ENCODE measurements at places on chromosomes 1 and 21.

DNA sequence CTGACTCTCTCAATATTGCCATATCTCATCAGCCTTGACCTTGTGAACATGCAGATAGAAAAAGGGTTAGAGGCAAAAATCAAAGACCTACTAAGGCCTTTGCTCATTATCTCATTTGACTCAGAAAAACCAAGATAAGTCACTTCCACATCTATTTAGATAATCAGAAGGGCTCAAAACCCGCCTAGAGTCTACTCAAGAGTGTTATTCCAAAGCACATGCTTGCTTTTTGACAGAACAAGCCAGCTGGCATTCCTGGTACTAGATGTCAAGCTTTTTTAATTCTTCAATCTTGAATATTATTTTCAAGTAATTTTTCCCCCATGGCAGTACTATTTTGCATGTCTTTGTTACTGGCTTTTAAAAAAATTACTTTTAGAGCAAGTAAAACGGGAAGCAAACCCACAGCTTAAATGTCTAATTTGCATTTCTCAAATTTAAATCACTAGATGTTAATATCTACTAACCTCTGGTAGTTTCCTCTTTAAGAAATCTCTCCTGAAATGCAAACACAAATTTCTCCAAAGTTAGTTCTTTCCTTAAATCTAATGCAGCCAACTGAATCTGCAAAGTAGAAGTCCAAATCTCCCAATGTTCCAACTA lies 51.5 kb downstream of the APP start:
- no peak for DNase-seq

DNA sequence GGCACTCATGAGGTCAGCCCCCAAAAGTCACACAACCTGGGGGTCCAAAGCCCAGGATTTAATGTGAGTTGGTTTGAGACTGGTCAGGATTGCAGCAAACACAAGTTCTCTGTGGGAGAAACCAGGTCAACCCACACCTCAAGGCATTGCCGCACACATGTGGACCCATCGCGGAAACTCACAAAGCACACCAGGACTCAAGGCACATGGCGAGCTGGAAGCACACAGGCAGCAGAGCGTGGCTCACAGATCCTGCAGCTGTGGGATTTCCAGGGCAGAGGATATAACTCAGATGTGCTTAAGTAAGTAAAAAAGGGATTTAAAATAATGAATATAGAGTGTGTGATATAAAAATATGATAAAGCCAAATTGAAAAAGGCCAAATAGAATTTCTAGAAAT lies 51.6 kb upstream of the ADARB1 start:
- no peak for DNase-seq

- no peak for DNase-seq
Measured at GRCh38 chr1:200673952-200674823, 4.5 kb upstream of the DDX59 start.

DNA sequence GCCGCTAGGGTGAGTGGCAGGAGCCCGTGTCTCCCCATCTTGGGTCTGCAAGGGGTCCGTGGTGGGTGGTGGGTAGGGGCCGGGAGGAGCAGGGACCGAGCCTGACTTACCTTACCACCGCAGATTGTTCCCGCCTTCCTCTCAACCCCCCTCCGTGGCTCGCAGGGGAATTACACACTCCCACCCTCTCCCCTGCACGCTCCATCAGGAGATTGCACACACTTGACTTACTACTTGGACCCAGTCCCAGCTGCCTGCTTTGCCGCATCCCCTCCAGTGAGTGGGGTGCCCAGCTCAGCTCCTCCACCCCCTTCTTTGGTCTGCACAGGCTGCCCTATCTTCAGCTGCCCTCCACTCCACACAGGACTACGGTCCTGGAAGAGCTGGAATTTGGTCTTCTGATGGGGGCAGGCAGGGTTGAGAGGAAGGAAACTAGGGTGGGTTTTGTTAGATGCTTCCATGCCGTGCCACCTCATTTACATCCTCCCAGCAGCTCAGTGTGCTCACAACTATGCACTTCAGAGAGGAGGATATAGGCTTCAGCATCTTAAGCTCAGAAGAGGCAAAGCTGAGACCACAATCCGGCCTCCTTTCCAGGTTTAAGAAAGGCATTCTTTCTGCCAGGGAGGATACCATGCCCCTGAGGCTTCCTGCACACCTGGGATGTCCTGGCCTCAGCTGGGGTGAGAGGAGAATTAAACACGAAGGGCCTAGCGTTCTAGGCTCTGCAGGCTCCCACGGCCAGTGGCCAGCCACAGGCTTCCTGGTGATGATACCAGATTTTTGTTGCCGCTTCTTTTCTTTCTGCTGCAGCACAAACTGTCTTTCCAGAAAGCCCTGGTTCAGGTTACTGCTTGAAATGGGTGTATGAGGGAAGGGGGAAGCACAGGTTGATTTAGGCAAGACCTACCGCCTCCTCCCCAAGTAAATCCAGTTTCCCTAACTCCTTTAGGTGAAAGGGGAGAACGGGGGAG lies 2.3 kb downstream of the KCNC4 start:
- no peak for DNase-seq

- no peak for DNase-seq
Measured at GRCh38 chr1:169052727-169053126, 53.8 kb upstream of the ATP1B1 start.

DNA sequence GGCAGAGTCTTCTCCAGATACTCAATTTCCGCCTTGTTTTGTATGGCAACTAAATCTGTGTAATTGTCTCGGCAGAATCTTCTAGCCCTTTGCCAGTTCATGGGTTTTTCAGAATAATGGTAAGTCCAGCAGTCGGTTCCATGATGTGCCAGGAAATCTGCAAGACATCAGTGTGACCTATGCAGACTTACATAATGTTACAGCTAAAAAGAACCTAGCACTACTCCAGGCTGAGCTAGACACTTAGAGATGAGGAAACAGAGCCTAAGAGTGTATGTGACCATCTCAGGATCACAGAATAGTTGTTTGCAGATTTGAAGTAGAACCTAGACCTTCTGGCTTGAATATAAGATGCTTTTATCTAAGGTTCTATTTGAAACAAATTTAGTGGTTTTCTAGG lies 2.8 kb downstream of the SELL start:
- DNase-seq = no peak

DNA sequence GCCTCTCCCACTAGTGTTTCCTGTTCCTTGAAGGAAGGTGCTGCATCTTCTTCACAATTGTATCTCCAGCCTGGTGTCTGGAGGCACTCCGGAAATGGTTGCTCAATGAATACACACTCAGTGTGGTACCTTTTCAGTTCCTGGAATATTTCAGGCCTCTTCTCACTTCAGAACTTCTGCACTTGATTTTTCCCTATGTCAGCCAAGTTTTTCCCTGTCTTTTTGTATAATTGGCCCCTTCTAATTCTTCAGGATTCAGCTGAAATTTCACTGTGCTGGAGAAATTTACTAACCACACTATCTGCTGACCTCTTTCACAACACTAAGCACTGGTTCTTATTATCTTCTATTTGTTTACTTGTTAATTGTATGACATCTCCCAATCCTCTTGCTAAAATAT lies 61.2 kb upstream of the MAP10 start:
- DNase-seq = no peak

GRCh38 chr1:214454569-214455396 lies 96.6 kb downstream of the PTPN14 start:
- DNase-seq = no peak

DNA sequence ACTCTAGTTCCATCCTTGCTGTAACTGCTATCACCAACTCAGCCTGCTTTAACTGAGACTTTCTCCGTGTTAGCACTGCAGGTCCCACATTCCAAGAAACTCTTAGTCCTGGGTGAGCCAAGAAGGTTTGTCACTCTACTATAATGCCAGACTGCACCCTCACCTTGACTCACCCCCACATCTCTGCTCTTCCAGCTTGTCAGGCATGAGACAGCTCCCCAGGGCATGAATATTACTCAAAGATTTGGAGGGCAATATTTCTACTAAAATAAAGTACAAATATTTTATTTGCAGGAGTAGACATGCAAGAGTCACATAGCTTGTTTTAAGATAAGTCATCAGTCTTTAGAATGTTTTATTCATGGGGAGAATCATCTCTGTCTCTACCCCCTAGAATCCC lies 110.2 kb downstream of the MATN1 start:
- no peak for DNase-seq

DNA sequence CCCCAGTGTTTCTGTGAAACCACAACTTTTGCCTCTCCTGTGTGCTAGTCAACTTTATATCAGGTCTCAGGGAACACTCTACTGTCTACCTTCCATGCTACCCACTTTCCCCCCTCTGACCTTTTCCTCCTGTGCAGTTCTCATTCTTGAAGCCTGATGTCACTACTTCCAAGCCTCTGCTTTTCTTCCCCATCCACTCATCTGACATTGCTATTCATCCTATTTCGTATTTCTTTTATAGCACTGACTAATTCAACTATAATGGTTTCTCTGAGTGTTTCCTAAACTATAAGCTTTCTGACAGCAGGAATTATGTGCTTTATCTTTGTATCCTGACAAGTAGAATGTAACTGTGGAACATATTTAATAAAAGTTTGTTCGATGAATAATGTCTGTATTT lies 18.2 kb upstream of the DPH5 start:
- no peak for DNase-seq

DNA sequence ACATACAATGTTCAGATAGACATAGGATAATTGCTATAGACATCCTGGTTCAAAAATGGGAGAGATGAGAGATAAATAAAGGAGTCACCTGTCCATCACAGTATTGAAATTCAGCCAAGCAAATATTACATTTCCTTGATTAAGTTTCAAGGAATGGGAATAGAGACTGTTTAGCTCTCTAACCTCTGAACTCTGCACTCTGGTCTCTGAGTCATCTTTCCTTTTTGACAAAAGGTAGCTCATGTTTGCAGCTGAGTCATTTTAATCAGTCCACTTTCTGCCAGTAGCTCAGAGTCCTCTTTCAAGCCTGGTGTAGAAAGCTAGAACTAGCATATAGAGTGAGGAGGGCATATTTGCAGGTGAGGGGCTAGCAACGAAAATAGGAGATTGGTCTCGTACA lies 51.4 kb upstream of the GJA8 start:
- no peak for DNase-seq

GRCh38 chr1:81654657-81655056 lies 146.1 kb upstream of the ADGRL2 start:
- no peak for DNase-seq

GRCh38 chr21:42269386-42269785 lies 45.8 kb downstream of the TFF3 start:
- no peak for DNase-seq

DNA sequence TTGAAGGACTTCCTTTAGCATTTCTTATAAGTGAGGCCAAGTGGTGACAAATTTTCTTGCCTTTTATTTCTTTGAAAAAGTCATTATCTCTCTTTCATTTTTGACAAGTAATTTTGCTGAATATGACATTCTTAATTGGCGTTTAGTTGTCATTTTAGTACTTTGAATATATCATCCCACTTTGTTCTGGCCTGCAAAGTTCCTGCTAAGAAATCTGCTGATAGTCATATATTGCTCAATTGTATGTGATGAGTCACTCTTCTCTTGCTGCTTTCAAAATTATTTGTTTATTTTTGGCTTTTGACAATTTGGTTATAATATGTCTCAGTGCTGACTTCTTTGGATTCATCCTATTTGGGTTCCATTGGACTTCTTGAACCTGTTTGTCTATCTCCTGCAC lies 312.6 kb downstream of the DUSP10 start:
- DNase-seq = no peak

DNA sequence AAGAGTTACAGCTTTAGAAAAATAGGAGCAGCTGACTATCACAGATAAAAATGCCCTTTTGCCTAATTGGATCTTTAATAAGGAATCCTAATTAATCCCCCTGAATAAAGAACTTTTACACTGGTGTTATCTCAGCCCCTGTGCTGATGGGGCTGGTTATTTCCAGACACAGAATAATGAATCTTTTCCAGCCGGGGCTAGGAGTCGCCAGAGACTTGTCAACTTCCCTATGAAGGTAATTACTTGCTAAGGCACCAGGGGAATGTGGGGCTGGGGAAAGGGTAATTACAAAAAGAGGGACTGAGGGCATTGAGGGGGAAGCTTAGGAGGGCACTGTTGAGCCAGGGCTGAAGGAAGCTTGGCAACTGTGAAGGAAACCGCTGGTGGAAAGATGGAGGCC lies 34.5 kb downstream of the HMGB4 start:
- no peak for DNase-seq

DNA sequence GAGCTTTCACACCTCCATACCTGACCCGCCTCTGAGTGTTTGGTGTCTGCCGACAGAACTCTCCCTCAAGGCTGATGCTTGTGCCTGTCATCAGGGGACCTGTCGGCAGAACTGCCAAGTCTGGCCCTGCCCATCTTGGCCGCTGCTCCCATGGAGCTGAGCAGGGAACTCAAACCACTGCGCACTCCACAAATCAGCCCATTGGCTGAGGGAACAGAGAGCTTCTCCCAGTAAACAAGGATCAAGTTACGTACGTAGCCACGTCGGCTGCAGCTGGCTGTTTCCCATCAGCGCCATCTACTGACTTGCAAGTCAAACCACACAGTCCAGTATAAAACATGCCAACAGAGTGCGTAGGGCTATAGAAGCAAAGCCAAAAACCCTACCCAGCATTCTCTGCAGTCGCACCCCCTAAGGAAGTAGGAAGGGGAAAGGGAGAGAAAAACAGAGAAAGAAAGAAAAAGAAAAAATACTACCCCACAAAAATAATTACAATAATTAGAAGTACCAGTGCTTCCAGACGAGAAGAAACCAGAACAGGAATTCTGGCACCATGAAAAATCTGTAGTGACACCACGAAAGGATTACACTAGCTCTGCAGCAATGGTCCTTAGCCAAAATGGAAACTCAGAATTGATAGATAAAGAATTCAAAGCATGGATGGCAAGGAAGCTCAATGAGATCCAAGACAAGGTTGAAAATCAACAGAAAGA lies 13.1 kb downstream of the KRTAP13-1 start:
- DNase-seq = no peak

DNA sequence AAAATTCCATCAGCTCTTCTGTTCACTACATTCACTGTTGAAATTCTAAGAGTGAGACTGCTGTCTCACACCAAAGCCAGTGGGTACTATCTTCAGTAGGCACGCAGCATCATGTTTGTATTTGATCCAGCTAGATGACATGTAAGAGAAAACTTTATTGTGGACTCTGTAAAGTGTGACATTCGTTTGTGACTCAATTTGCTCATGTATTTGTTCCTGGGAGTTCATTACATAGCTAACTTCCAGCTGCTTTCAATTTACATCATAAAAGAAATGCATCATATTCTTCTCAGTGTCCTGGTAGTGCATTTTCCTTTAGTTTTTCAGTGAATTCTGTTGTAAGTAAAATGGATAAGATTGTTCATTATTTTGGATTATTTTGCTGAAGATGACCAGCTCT lies 31.4 kb downstream of the CTH start:
- DNase-seq = no peak

DNA sequence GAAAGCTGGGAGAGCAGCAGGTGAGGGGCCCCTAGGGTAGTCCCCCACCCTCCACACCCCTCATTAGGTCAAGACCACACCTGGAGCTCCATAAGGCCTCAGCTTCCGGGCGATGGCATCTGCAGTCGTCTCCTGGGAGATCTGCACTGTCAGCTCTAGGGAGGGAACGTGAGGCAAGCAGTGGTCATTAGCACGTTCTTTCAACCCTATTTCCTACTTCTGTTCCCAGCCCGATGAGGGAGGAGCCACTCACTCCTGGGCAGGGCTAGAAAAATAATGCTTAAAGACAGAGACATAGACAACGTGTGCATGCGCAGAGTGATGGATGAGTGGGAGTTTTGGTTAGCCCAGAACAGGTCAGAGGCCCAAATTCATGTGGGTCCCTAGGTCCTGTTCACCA lies 9.7 kb downstream of the KDF1 start:
- DNase-seq = no peak

Data from stimulated activated CD4-positive, alpha-beta T cell treated with anti-CD3 and anti-CD28 coated beads, Interleukin-1b, Interleukin-23, amount 100 ng/mL, for 48 hours (primary cell).